ENCODE measurements at places on chromosomes 4 and X.

DNA sequence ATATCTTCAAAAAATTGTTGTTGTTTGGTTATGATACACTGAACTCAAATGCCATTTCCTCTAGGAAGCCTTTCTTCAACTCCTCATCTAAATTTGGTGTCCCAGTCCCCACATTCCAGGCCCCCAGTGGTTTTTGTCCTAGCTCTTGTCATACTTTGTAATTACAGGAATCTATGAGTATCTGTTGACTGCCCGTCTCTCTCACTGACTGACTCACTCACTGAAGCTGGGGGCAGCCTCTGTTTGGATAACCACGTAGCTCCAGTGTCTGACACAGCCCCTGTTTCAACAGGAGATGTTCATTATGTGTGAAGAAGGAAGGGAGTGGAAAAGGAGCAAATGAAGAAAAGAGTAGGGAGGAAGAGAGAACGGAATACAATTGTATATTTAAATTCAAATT, 284.1 kb upstream of the TENM3 start:
- no peak for DNase-seq

GRCh38 chr4:6953751-6954380, 44.2 kb downstream of the TBC1D14 start:
- DNase-seq, result no peak

- no peak for DNase-seq
Measured at GRCh38 chr4:186924723-186925122, 201.1 kb upstream of the FAT1 start.

DNA sequence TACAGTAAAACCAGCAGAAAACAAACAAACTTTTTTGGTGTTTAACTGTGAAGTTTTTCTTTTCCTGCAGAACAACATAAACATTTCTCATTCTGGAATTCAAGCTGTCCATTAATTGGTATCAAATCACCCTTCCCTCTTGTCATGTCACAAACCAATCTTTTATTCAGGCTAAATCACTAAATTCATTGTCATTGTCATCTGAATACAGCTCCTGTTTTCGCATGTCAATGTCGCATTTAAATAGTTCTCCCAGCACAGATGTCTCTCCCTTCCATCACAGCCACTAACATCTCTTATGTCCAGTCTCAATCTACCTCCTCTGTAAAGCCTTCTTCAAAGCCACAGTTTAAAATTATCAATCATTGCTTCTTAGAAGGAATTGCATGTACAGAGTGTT, 192.1 kb upstream of the PCDH10 start:
- peak; percentile 53 for DNase-seq

GRCh38 chrX:2595258-2595657, 94.5 kb upstream of the DHRSX start:
- DNase-seq, result no peak

DNA sequence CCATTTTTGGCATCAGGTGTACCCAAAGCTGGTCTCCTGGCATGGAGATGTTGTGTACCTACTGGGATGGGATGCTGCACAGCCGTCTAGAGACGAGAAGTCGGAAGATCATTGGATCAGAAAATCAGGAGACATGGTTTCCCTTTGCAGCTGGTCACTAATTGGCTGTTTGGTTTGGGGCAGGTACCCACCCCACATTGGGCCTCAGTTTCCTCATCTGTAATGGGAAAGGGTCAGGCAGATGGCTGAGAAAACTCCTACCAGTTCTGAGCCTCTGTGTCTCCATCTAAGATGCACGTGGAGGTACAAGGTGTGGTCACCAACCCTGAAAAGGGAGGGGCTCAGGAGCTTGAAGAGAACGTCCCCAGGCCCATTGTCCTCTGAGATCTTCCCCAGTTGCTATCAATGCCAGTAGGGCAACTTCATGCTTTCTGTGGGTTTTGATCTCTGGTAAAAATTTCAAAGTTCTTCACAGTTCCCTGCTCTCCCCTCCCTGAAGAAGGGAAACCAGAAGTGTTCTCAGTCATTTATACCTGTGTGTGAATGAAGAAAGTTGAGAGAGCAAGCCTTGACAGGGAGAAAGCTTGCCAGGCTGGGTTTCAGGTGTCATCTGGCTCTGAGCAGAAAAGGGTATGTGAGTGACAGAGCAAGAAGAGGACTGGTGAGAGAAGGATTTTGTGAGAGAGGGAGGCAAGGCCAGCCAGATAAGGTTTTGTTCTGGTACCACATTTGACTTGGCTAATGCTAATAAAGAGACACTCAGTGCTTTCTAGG, 15.1 kb downstream of the TSC22D3 start:
- DNase-seq, result no peak

DNA sequence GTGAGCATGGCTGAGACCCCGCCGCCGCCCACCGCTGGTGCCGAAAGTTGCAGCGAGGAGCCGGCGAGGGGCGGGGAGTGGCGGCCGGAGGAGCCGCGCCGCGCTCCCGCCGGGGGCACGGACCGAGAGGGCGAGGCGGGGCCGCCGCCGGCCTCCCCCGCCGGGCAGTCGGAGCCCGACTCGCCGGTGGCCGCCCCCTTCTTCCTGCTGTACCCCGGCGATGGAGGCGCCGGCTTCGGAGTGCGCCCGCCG, 16.5 kb downstream of the UTP3 start:
- no peak for DNase-seq

DNA sequence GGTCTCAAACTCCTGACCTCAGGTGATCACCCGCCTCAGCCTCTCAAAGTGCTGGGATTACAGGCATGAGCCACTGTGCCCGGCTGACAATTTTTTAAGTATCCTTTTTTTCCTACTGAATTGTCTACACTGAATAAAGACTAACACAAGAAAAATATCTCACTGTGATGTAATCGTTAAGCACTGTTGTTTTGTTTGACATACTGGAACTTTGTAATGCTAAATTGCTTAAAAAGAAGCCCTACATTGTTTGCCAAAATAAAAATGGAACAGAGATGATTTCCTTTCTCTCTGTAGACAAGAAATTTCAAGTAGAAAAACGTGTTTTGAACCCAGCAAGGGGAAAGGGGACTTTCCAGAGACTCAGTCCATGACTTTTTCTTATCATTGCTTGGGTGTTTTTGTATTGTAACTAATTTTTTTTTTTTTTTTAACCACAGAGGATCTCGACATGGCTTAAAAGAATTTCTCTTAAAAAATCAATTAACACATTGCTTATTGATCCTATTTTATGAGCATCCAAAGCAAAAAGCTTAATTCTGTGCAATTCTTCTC, 74.9 kb downstream of the TMEM156 start:
- no peak for DNase-seq

- DNase-seq, result no peak
Measured at GRCh38 chr4:140691369-140691768, 64.8 kb downstream of the TBC1D9 start.

DNA sequence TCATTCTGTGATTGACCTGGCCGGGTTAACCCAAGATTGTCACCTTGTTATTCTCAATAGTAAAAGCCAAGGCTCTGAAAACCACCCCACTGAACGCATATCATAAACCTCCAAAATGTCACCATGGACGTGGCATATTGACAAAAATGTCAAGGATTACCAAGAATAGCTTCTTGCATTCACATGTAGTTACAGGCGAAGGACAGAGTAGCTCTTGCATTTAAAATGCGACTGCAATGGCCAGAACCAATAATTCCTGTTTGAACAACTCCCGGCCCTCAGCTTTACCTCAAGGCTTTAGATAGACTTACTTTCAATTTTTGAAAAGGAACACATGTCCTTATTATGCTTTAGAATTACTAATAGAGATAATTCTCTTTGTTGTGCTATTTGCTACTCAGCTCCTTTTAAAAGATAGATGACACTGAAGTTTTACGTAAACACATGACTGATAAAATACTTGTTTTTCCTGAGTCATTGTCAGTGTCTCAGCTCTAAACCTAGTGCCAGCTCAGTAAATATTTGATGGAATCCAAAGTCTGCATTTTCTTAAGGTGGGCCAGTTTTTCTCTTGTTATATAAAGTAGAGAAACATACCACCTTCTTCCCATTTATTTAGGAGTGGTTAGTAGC, 66.3 kb downstream of the CLDN34 start:
- DNase-seq, result no peak

- no peak for DNase-seq
Measured at GRCh38 chr4:64146030-64146429, 263.2 kb downstream of the TECRL start.

DNA sequence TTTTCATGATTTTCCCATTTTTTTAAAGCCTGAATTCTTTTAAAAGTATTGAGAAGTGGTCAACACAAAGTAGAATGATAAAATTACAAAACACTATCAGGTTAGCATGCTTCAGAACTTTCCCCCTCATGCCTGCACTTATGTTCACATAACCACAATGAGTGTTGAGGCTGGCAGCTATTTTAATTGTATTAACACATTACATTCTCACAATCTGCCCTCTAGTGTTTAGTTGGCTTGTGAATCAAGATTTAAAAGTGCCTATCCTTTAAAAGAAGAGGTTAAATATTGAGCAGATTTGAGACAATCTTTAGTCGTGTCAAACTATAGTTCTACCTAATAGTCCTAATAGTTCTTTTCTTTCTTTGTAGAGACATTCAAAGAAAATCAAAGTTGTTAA, 93.6 kb upstream of the NAP1L5 start:
- no peak for DNase-seq

DNA sequence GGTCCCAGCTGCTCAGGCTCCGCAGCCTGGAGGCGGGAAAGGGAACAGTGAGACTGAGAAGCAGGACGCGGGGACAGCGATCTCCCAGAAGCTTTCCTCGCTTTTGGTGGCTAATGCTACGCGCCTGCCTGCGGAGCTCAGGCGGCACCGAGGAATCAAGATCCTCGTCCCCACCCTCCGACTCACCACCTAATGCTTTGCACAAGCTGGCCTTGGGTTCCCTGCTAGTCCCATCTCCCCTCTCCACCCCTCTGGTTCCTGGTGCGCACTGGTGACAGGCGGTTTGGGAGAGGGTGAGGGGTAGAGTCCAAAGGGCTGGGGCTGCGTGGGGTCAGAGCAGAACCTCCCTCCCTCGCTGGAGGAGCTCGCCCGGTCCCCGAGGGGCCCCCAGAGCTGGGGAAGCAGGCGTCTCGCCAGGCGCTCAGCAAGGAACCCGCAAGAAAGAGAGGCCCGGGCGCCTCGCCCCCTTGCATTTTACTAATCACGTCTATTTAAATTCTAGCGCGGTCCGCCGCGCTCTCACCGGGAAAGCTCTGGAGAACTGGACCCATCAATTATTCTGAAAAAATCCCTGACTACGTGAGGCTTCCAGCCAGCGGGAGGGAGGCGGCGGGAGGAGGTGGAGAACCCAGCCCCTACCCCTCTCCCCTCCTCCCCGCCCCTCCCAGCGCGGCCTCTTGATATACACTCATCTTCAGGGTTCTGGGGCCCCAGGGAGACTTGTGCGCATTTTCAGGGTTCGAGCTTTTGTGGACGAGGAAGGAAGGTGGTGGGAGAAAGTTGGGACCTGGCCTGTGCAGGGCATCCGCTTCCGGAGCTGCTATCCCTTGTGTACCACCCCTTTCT, 9.1 kb downstream of the POU4F2 start:
- no peak for DNase-seq

GRCh38 chr4:81030981-81031791, 678 bp downstream of the BMP3 start:
- no peak for DNase-seq

- no peak for DNase-seq
Measured at GRCh38 chr4:70183168-70183939, 12.2 kb upstream of the ODAM start.

- no peak for DNase-seq
Measured at GRCh38 chrX:114924856-114925255, 92.6 kb downstream of the IL13RA2 start.

- no peak for DNase-seq
Measured at GRCh38 chr4:162457071-162457865, 293.5 kb upstream of the FSTL5 start.

- no peak for DNase-seq
Measured at GRCh38 chr4:168765726-168766125, 244.3 kb downstream of the CBR4 start.

GRCh38 chr4:41475402-41475801, 62.6 kb upstream of the LIMCH1 start:
- no peak for DNase-seq

DNA sequence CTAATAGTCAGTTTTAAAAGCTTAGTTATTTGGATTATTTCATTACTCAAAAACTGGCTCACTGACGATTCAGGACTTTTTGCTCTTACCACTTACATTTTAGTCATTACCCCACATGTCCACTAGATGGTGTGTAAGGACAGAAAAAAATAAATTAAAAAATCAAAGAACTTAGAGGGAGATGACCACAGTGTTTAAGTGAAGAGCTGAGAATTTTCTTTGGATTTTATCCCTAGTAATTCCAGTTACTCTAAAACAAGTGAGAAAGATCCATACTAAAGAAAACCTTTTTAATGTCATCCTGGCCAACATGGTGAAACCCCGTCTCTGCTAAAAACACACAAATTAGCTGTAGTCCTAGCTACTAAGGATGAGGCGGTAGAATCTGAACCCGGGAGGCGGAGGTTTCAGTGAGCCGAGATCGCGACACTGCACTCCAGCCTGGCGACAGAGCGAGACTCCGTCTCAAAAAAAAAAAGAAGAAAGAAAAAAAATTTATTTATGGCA, 26.4 kb upstream of the TMPRSS11B start:
- no peak for DNase-seq

GRCh38 chr4:8262637-8263322, 6.8 kb upstream of the HTRA3 start:
- DNase-seq, result no peak

DNA sequence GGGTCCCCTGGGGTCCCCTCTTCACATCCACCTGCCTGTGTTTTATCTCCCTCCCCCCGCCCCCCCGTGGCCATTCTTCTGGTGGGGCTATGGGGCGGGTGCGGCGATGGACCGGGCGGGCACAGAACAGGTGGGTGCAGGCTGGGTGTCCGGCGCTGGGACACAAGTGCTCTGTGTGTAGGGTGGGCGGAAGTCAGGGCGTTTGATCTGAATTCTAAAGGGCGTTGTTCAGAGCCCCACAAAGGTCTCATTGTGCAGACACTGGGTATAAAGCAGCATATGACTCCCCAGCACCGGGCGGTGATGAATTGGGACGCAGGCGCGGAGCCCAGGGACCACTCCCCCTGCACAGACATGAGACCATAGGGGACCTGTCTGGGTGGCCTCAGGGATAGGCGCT, at the start of gene GJB1:
GJB1 (plus strand) TSS at position 296 of the 400 bp plus-strand sequence. CDS start 484 bp downstream, outside the sequence.
- peak; percentile 46 for DNase-seq

DNA sequence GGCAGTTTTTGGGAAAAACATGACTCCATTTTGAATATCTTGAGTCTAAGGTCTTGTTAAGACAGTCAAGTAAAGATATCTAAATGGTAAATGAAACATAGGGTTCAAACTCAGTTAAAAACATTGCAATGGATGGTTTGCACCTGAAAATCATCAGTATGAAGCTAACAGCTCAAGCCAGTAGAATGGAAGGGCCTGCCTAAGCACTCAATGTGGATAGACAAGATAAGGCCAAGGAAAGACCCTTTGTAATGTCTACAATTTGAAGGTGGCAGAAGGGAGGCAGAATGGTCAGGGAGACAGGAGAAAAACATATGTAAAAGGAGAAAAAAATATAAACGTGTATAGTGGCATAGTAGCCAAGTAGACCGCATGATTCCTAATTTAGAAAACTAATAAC, 78.2 kb downstream of the REELD1 start:
- no peak for DNase-seq

DNA sequence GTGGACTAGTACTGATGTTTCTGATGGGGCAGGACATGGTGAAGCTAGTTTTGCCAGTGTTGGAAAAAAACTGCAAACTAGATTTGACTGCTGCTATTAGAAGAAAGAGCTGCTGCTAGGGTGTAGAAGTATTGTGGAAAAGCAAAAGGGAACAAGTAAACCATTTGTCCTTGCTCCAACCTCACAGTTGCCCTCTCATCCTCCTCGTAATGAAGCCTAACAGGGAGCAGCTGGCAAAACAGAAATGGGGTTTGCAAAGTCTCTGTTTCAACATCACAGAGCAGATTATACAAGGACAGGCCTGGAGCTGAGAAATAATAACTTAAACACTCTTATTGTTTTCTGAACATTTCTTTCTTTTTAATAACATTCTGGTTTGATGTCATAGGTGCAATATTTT, 346.2 kb downstream of the MAGEB5 start:
- no peak for DNase-seq

Data from caudate nucleus (tissue), 63 donors.